ENCODE measurements at places on chromosomes 2 and 18.

- no peak for DNase-seq
Observed at GRCh38 chr2:217743407-217743806, 259.4 kb downstream of the TNS1 start.

- DNase-seq: no peak
Observed at GRCh38 chr2:2853346-2853745, 522.3 kb upstream of the MYT1L start.

GRCh38 chr18:7657937-7658336, 90.8 kb downstream of the PTPRM start:
- no peak for DNase-seq

DNA sequence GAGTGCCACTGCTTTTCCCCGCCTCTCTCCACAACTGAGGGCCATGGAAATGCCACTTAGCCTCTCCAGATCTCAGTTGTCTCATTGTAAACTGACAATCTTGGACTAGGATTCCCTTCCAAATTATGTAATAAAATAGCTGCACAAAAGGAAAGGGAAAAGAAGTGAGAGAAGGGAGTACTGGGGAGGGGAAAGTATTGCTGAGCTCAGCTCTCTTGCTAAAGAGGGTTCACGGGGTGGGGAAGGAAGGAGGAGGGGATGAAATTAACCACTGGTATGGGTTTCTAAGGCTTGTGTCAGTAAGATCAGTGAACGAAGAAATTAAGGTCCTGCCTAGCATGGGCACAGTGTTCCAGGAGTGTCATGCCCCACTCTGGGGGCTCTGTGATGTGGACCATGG, 417.3 kb downstream of the TGIF1 start:
- no peak for DNase-seq

GRCh38 chr2:128765811-128766210, 447.1 kb upstream of the HS6ST1 start:
- DNase-seq: no peak

DNA sequence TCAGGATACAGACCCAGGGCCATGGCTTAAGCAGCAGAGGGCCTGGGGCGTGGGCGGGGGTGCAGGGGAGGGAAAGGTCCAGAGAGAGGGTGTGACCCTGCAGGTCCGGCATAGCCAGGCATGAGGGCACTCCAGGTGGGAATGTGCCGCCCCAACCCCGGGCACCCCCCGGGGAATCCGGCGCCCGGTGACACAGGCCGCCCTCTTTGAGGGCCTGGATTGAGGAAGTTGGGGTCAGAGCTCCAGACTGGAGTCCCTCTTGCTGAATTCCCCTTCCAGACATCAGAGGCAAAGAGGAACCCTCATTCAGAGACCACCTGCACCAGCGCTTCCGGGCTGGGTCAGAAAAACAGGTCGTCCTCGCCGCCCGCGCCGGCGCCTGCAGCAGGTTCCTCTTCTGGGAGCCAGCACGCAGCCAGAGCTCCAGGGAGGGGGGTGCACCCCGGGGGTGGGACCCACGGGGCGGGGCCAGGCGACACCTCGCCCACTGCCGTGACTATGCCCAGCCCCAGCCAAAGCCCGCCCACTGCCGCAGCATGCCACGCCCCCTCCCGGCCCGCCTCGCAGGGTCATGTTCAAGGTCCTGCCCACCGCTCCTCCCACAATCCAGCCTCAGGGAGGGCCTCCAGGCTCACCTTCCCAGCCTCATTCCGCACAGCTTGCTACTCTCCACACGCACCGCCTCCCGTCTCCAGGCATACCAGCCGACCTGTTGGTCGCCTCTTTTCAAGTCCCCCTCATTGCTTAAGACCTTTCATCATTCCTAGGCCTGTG, 98.3 kb upstream of the ID2 start:
- peak; percentile 80 for DNase-seq

DNA sequence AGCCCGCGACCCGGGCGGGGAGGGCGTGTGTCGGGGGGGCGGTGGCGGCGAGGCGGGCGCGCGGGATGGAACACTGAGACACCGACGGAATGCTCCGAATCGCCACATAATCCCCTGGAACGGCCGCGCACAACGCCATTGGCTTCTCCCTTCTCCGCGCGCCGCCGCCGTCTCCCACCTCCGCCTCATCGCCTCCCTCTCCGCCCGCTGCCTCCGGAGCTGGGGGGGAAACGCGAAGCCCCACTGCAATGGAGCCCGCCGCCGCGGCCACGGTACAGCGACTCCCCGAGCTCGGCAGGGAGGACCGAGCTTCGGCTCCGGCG, at the start of gene PHLPP1:
PHLPP1 (plus strand) TSS at position 106 of the 323 bp plus-strand sequence; CDS start at position 249, 143 bp downstream.
- no peak for DNase-seq

DNA sequence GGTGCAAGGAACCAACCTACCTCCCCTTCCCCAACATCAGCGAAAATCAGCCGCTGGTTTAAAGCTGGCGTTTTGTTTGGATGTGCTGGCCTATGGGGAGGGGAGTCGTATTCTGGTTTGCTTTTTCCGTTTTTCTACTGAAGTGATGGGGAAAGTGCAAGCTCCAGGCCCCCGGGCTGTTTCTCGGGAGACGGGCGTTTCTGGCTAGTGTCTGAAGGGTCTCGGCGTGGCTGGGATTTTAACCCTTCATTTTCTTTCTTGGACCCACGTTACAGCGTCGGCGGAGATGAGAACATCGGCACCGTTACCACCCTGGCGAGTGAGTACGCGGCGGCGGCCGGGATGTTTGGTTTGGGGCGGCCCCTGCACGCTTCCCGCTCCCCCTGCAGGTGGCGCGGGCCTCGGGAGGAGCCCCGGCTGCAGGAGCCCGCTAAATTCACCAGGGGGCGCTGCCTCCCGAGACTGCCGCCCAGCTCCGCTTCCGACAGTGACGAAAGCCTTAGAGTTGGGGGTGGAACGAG, 70.7 kb downstream of the PLB1 start:
- peak; percentile 95 for DNase-seq

- DNase-seq: no peak
Observed at GRCh38 chr18:13559754-13560153, 166.6 kb downstream of the FAM210A start.

- DNase-seq: no peak
Observed at GRCh38 chr2:216119146-216119545, 10.0 kb downstream of the XRCC5 start.

- peak; percentile 32 for DNase-seq
Observed at GRCh38 chr2:35871672-35872071, 483.9 kb upstream of the CRIM1 start.

DNA sequence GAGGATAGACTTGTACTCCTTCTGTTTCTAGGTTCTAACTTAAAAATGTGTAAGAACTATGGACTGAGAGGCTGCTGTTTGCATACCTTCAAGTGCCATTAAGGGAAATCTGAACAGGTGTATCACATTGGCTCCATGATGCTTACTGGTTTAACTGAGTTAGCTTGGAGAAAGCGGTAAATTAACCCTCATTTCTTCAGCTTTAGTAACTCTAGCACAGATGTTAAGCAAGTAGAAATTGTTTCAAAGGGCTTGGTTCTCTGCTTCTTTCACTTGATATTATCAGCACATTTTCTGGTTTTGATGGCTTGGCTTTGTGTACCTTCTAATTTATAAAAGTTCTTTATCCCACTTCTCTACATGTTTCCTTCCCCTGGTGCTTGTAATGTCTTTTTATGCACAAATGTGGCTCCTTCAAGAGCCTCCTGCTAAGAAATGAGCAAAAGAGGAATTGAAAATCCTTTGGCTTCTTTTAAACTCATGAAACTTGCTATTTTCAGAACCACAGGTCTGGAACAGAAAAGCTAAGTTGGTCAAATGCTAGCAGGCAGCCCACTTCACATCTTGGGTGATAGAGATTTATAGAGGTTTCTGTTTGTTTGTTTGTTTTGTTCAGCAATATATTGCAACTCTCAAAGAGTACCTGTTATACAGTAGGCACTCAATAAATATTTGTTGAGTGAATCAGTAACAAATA, 249.9 kb upstream of the THUMPD2 start:
- no peak for DNase-seq
